ENCODE measurements at places on chromosomes 1 and 21.

DNA sequence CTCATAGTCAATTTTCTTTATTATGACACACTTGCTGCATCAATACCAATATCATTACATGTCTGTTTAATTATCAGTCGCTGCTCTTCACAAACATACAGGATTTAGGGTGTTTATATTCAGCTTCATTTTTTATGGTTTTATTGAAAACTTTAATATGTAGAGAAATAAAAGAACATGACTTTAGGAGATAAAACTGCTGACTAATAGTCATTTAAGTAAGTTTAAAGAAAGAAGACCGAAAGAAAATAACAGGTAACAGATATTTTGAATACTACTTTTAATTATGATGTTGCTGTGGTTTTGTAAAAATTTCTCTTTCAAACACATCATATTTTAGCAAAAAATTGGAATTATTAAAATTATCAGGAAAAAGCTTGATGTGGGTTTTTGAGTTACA, 685.1 kb upstream of the BRINP3 start:
- DNase-seq, result no peak

- no peak for DNase-seq
Measured at GRCh38 chr21:20040768-20041167, 957.4 kb upstream of the NCAM2 start.

DNA sequence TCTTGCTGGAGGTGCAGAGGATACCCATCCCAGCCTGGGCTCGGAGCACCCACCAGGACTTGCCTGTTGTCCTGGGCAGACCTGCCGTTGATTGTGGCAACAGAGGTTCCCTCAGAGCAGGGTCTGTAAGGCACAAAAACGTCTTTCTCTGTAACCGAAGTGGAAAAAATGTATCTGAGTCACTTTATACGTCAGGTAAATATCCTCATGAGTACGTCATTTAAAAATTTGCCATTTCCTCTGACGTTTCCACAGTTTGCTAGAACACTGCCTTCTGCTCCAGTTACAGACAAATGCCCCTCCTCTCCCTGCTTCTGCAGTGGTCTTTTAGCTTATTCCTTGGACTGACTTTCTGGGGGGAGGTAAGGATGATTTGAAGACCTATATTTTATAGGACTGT, 326.8 kb downstream of the HHAT start:
- DNase-seq, result no peak

- no peak for DNase-seq
Measured at GRCh38 chr1:147046189-147046862, 108.2 kb downstream of the NBPF12 start.

DNA sequence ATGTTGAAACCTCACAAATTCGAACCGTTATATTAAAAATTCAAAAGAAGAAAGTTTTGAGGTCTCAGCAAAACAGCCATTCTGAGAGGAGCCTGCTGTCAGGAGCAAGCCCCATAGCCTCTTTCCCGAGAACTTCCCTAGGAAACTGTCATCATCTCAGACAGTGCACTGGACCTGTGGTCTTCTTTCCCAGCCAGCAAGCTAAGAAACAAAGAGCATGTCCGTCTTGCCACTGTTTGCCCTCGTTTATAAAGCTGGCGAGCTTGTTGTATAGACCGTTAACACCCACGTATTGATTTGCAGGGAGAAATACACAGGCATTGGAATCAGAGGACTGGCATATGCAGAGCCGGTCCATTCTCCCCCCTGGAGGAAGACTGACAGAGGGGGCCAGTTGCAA, 407.0 kb downstream of the NPHP4 start:
- DNase-seq, result no peak
